ENCODE measurements at places on chromosomes 5 and 9. TPM values are rescaled to one million over a fixed set of nuclear protein-coding genes. Genes with fewer than 3 reads are reported as not detected.

Gene IRX2
- not detected for total RNA-seq

Gene TMEM171
- 1.8 TPM for total RNA-seq

Gene SCGB3A2
- total RNA-seq, result not detected

Gene CPEB4
- total RNA-seq, result 26.6 TPM

Gene FAM169A
- total RNA-seq, result 0.74 TPM

Gene TMEM167A
- 124 TPM for total RNA-seq

Gene SPINK4
- total RNA-seq, result not detected

Gene TSC1
- 42.2 TPM for total RNA-seq

Gene NMUR2
- not detected for total RNA-seq

Gene SLCO4C1
- not detected for total RNA-seq

Gene POLR3G
- 16.3 TPM for total RNA-seq

Gene TMEM252
- not detected for total RNA-seq

Gene TMC1
- total RNA-seq, result 0.28 TPM

Gene CCL21
- total RNA-seq, result not detected

Gene CNTFR
- not detected for total RNA-seq

Gene ZBED3
- total RNA-seq, result 1.3 TPM

Gene ENC1
- 217 TPM for total RNA-seq

Gene ORM2
- total RNA-seq, result not detected

Gene IL9
- not detected for total RNA-seq

Gene PRLR
- total RNA-seq, result 0.89 TPM

Gene RALGPS1
- total RNA-seq, result 1.5 TPM

Gene SPINK6
- not detected for total RNA-seq

Gene FGF1
- 3.3 TPM for total RNA-seq

Gene TOR1A
- 52.2 TPM for total RNA-seq

Gene GRXCR2
- not detected for total RNA-seq

Gene FAM151B
- total RNA-seq, result 4.6 TPM

Gene COL15A1
- 49.9 TPM for total RNA-seq

Gene SYK
- not detected for total RNA-seq

Gene SPATA31E1
- not detected for total RNA-seq

Gene PIP5K1B
- under 0.01 TPM for total RNA-seq

Gene SUSD3
- total RNA-seq, result 0.37 TPM

Gene GAPT
- not detected for total RNA-seq

Gene FABP6
- total RNA-seq, result not detected

Gene TTC33
- 16.3 TPM for total RNA-seq

Gene INSL6
- not detected for total RNA-seq

Gene IFNA13
- total RNA-seq, result not detected

Gene BARX1
- total RNA-seq, result not detected

Gene RECK
- 54.0 TPM for total RNA-seq

Gene EPB41L4A
- 3.2 TPM for total RNA-seq

Gene C6
- not detected for total RNA-seq

Gene RIMOC1
- total RNA-seq, result 14.8 TPM

Gene IFNA14
- not detected for total RNA-seq

Gene HAPLN1
- 24.8 TPM for total RNA-seq

Gene GLRA1
- not detected for total RNA-seq

Gene DIAPH1
- total RNA-seq, result 53.9 TPM

Gene ARSI
- total RNA-seq, result 118 TPM

Gene FOXD1
- total RNA-seq, result 10.7 TPM

Gene RGMB
- total RNA-seq, result 83.9 TPM

Measured in smooth muscle cell of the umbilical artery (primary cell).